ENCODE measurements at places on chromosomes 5 and 9.

- no peak overlapping the region for H3K4me3 ChIP-seq
- H3K27me3 ChIP-seq = peaks cover 18% of the 10 kb centered on the region
- no peak overlapping the region for H3K27ac ChIP-seq
- no peaks in the 10 kb centered on the region for H3K36me3 ChIP-seq
Measured at GRCh38 chr5:6235726-6236125, 142.6 kb downstream of the MED10 start.

DNA sequence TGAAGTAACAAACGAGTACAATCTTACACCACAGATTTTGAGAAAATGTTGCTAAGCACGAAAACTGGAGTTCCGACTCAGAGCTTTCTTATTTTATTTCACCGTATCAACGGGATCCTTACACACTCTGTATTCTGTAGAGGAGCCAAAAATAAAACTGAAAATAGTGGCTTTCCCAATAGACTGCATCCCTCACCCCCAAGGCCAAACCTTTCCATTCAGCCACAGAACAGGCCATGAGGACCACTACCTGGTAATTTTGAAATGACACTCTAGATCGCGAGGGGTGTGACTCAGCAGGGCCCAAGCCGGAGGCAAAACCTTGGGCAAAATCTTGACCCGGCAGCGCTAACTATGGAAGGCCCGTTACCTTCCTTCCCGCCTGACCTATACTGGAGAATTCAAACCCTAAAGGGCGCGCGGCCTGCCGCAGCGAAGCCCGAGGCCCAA, 432 bp downstream of the HSPA9 start:
- peaks cover 24% of the 10 kb centered on the region for H3K4me1 ChIP-seq
- H3K36me3 ChIP-seq = peaks cover 17% of the 10 kb centered on the region
- no peaks in the 10 kb centered on the region for H3K27me3 ChIP-seq
- H3K27ac ChIP-seq = peak overlapping the region; percentile 100
- DNase-seq = no peak

DNA sequence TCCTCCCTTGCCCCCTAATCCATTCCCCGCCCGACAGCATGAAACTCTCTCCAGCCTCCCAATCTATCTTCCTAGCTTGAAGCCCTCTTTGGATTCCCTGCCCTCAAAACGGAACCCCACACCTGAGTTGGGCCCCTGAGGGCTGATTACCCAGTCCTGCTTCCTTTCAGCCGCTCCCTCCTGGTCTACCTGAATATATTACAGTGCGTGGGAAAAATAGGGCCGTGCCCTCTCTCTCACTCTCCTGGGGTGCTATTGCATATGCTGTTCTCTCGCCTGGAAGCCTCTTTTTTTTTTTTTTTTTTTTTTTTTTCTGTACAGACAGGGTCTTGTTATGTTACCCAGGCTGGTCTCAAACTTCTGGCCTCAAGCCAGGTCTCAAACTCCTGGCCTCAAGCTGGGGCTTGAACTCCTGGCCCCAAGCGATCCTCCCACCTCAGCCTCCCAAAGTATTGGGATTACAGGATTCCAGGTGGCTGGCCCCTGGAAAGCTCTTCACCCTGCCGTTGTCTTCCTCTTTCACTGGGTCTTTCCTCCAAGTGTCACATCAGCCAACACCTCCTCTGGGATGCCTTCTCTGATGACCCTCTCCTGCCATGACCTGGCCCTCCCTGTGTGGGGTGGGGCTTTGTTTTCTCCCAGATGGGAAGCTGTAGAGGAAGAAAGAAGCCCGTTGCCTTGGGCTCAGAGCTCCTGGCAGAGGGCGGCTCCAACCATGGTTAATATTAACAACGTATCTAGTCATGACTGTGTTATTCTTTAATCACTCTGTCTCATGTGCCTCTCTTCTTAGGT, 8.2 kb downstream of the DNM1 start:
- no peak overlapping the region for H3K4me3 ChIP-seq
- peak overlapping the region; percentile 1 for H3K27ac ChIP-seq
- H3K27me3 ChIP-seq = no peaks in the 10 kb centered on the region
- no peaks in the 10 kb centered on the region for H3K36me3 ChIP-seq
- no peak for DNase-seq

DNA sequence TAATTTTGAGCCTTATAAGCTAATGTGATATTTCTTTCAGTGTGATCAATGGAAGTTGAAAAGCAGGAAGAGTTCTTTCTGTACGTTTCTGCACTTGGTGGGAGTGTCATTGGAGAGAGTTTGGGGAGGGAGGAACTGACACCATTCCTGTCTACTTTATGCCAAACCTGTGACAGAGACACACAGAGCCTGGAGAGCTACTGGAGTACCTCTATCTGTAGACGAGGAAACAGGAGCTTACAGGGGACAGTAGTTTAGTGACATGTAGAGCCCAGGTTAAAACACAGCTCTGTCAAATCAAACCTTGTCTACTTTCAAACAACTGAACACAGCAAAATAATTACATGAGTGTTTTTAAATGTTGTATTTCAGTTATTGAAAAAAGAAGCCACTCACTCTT, 103.6 kb downstream of the PDE4D start:
- DNase-seq = no peak
- no peaks in the 10 kb centered on the region for H3K27me3 ChIP-seq
- H3K36me3 ChIP-seq = no peaks in the 10 kb centered on the region
- H3K4me3 ChIP-seq = no peak overlapping the region

- H3K4me3 ChIP-seq = no peak overlapping the region
- no peaks in the 10 kb centered on the region for H3K27me3 ChIP-seq
- H3K36me3 ChIP-seq = no peaks in the 10 kb centered on the region
- DNase-seq = no peak
- H3K27ac ChIP-seq = no peak overlapping the region
Measured at GRCh38 chr9:89659891-89660685, 55.3 kb downstream of the GADD45G start.

- peaks cover 7% of the 10 kb centered on the region for H3K4me1 ChIP-seq
- no peak for DNase-seq
- H3K27ac ChIP-seq = no peak overlapping the region
- no peaks in the 10 kb centered on the region for H3K36me3 ChIP-seq
- no peak overlapping the region for H3K4me3 ChIP-seq
Measured at GRCh38 chr5:100693481-100693880, 158.3 kb downstream of the FAM174A start.

DNA sequence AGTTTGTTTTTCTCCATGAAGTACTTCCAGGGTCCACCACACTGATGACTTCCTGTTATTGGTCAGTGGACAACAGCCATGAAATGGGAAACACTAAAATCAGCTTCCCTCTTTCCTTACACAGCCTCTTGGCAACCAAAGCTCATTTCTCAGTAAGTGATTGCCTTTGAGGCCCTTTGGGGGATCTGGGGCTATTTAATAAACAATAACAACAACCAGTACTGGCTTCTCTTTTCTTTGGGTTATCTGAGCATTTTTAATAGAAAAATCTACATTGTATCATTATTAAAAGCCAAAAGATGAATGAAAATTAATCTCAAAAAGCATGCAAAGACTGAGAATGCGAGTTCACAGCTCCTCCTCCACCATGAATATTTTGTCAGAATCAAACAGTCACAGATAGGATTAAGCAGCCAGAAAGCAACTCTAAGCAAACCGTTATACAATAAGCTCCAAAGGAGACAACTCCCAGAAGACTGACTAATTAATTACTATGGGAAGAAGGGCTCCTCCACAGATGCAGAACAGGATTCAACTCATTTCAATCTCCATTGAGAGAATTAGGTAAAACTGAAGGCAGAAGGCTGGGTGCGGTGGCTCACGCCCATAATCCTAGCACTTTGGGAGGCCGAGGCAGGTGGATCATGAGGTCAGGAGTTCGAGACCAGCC, 68.3 kb downstream of the SERINC5 start:
- H3K27me3 ChIP-seq = no peaks in the 10 kb centered on the region
- H3K27ac ChIP-seq = peak overlapping the region; percentile 95
- DNase-seq = no peak
- no peaks in the 10 kb centered on the region for H3K36me3 ChIP-seq
- peak overlapping the region; percentile 7 for H3K4me3 ChIP-seq

- DNase-seq = no peak
- no peaks in the 10 kb centered on the region for H3K4me1 ChIP-seq
- H3K36me3 ChIP-seq = no peaks in the 10 kb centered on the region
- no peak overlapping the region for H3K4me3 ChIP-seq
Measured at GRCh38 chr5:173397516-173397915, 69.3 kb upstream of the STC2 start.

DNA sequence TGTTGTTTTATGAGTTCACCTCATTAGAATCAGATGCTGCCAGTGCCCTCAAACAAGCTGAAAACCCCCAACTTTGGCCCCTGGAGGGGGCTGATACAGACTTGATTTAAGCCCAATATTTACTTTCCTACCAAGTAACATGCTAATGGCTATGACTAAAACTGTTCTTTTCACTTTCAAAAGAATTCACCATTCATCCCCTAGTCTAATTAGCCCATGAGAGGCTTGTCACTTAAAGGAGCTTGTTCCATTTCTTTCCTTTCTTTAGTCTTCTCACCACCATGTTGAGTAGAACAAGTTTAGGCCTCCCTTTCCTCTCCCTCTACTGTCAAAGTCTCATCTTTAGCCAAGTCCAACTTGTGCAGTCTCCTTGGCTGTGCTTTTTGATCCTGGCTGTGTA, 50.4 kb downstream of the EPB41L4B start:
- no peak for DNase-seq
- H3K4me3 ChIP-seq = no peak overlapping the region
- H3K27ac ChIP-seq = no peak overlapping the region
- H3K27me3 ChIP-seq = no peaks in the 10 kb centered on the region
- peaks cover 9% of the 10 kb centered on the region for H3K36me3 ChIP-seq
- peaks cover 2% of the 10 kb centered on the region for H3K4me1 ChIP-seq

DNA sequence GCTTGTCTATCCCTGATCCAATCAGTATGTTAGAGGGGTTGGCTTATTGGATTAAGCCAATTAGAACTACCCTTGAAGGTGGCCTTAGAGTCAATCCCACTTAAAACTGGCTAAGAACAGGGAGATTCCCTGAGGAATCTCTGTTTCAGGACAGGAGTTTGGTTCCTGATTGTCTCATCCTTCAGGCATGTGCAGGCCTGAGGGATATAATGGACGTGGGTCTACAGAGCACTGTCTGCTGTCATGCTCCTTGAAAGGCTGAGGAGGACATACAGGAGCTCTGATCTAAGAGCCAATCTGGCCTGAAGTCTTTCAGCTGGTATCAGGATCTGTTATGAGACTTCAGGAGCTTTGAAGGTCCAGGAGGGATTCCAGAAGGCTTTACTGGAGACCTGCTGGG, 36.2 kb upstream of the PRXL2C start:
- no peaks in the 10 kb centered on the region for H3K4me1 ChIP-seq
- peaks cover 5% of the 10 kb centered on the region for H3K36me3 ChIP-seq
- no peak overlapping the region for H3K27ac ChIP-seq
- no peak overlapping the region for H3K4me3 ChIP-seq
- no peak for DNase-seq

DNA sequence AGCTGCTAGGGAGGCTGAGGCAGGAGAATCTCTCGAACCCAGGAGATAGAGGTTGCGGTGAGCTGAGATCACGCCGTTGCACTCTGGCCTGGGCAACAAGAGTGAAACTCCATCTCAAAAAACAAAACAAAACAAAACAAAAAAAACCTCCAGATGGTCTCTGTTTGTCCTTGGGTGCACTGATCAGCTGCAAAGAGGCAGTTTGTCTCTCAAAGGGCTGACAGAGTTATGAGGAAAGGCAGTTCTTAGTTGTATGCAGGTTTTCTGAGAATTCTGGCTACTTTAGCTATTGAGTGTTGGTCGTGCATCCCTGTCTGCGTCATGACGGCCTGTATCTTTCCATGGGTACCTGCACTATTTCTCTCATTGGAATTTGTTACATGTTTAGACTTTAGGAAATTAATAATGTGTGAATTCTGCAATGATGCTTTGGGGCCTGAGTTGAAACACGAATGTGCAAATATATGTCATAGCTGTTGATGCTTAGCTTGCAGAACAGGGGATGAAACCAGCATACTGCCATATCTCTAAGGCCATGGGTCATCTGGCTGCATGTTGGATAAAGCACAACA, 18.2 kb downstream of the OR2S2 start:
- no peak for DNase-seq
- peaks cover 38% of the 10 kb centered on the region for H3K27me3 ChIP-seq
- H3K4me1 ChIP-seq = peaks cover 6% of the 10 kb centered on the region
- H3K27ac ChIP-seq = no peak overlapping the region
- H3K36me3 ChIP-seq = no peaks in the 10 kb centered on the region

GRCh38 chr9:98989036-98990000, 45.6 kb downstream of the COL15A1 start:
- H3K4me3 ChIP-seq = no peak overlapping the region
- peaks cover 3% of the 10 kb centered on the region for H3K4me1 ChIP-seq
- H3K27me3 ChIP-seq = no peaks in the 10 kb centered on the region
- no peaks in the 10 kb centered on the region for H3K36me3 ChIP-seq
- peak; percentile 28 for DNase-seq

DNA sequence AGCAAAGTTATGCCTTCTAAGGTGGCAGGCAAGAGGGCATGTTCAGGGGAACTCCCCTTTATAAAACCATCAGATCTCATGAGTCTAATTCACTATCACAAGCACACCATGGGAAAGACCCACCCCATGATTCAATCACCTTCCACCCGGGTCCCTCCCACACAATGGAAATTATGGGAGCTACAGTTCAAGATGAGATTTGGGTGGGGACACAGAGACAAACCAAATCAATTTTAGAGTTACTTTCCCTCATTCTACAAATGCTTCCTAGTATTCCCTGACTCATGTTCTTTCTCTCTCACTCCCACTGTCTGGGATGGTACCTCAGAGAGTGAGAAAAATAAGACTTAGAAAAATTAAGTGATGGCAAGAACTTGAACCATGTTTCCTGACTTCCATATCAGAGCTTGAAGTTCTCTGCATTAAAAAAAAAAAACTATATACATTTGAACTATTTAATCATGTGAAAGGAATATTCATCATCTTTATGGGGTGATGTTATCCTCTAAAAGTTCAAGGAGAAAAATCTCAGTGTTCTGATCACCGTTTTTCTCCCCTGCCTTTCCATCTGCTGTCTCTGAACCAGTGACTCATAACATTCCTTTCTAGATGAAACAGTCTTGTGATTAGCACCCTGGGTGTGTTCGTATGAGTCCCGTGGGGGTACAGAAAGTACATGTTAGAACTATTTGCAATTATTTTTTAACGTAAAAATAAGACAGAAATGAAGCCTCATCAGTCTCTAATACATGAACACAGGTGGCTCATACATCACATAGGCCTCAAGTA, 282.9 kb downstream of the SLF1 start:
- peaks cover 4% of the 10 kb centered on the region for H3K4me1 ChIP-seq
- H3K27ac ChIP-seq = no peak overlapping the region
- H3K4me3 ChIP-seq = no peak overlapping the region
- no peaks in the 10 kb centered on the region for H3K36me3 ChIP-seq
- H3K27me3 ChIP-seq = peaks cover 1% of the 10 kb centered on the region

GRCh38 chr9:3415906-3416305, 109.9 kb downstream of the RFX3 start:
- H3K36me3 ChIP-seq = no peaks in the 10 kb centered on the region
- no peak overlapping the region for H3K4me3 ChIP-seq
- H3K27me3 ChIP-seq = no peaks in the 10 kb centered on the region
- no peak for DNase-seq

GRCh38 chr5:134149571-134150303, 27.0 kb downstream of the SKP1 start:
- no peak overlapping the region for H3K4me3 ChIP-seq
- peaks cover 3% of the 10 kb centered on the region for H3K4me1 ChIP-seq
- H3K27ac ChIP-seq = peak overlapping the region; percentile 47
- peaks cover 27% of the 10 kb centered on the region for H3K36me3 ChIP-seq
